Naive B cell (primary cell): ENCODE measurements at places on chromosomes 6 and 20.

- no peak for DNase-seq
Observed at GRCh38 chr20:63689046-63690002, 7.1 kb upstream of the TNFRSF6B start.

DNA sequence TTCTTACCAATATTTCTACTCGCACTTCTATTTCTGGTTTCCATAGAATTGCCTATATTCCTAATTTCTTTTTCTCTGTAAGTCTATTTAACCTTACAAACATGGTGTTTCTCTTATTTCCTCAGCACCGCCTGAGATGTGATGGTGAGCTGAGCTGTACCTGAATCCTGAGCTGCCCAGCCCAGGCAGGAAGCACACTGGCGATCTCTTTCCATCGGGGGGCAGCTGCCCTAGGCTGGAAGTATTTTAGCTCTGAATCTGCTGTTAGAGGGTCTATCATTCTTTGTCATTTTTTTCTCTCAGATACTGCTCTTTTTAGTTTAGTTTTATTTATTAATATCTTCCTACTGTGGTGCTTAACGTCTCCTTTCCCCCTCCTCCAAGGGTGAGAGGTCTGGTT is 173.4 kb upstream of the SLC35B3 start:
- no peak for DNase-seq

- no peak for DNase-seq
Observed at GRCh38 chr6:47420394-47421371, 56.9 kb upstream of the CD2AP start.

GRCh38 chr6:33886673-33887144 is 82.9 kb upstream of the MLN start:
- DNase-seq, result no peak

DNA sequence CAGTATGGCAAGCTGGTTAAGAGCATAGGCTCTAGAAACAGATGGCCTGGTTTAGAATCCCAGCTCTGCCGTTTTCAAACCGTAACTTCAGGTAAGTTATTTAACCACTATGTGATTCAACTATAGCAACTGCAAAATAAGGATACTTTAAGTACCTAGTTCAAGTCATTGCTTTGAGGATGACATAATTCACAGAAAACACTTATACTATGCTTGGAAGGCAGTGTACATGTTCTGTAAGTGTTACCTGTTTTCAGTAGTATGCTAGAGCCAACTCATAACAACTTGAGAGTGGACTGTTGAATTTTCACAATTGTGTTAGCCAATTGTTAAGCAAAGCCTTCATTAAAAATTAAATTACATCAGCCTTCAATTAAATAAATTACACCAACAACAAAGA is 134.8 kb upstream of the BEND6 start:
- no peak for DNase-seq

DNA sequence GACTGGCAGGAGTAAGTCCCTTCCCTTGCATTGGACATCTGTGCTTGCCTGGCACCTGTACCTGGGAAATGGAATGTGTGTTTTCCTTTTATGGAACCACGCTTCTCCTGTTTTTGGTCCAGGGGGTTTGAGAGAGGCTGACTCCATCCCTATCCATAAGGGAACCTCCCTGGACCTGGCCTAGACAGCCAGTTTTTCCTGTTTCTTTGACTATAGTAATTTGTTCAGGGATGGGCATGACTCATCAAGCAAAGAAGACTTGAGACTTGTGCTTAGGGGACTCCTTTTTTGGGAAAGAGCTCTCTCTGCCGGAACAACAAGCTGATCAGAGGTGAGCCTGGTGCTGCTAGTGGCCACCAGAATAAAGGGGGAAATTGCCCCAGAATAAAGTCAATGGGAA is 393.8 kb downstream of the CDH26 start:
- DNase-seq, result no peak
